WTC11 (cell line): ENCODE measurements at places on chromosomes 16 and 17. TPM values are rescaled to one million over a fixed set of nuclear protein-coding genes. Genes with fewer than 3 reads are reported as not detected.

DNA sequence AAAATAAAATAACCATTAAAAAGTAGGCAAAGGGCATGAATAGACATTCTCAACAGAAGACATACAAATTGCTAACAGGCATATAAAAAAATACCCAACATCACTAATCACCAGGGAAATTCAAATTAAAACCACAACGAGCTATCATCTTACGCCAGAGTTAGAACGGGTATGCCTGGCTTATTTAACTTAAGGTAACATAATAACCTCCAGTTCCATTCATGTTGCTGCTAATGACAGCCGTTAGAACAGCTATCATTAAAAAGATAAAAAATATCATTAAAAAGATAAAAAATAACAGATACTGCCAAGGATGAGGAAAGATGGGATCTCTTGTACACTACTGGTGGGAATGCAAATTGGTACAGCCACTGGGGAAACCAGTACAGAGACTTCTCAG lies 89.3 kb downstream of the GAS7 start:
- no peaks in the 10 kb centered on the region for H3K36me3 ChIP-seq
- no peak overlapping the region for H3K27ac ChIP-seq
- no peak overlapping the region for H3K4me3 ChIP-seq
- no peak for DNase-seq
- H3K4me1 ChIP-seq = peaks cover 12% of the 10 kb centered on the region
- H3K27me3 ChIP-seq = no peaks in the 10 kb centered on the region

DNA sequence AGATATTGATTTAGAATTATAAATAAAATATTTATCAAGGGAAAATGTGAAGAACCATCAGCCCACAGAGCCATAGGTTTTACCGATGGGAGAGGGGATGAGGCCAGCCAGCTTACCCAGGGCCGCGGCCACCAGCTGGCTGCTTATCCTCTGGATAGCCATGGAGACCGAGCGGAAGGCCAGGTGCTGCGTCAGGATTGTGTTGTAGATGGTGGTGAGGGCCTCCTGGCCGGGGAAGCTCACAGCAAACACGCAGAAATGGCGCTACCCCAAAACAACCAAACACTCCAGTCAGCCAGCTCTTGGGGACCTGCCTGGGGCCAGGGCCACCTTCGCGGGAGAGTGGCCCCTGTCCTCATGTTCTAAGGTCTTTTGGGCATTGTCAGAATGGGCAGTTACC lies 97.8 kb downstream of the DNAH17 start:
- peaks cover 4% of the 10 kb centered on the region for H3K4me1 ChIP-seq
- no peak overlapping the region for H3K4me3 ChIP-seq
- no peaks in the 10 kb centered on the region for H3K27me3 ChIP-seq
- H3K27ac ChIP-seq = no peak overlapping the region
- no peak for DNase-seq

Gene KRT20
- total RNA-seq = 0.21 to 0.42 TPM (median 0.30 TPM) in 3 replicates

Gene ATF7IP2
- 20.3 to 24.2 TPM (median 22.8 TPM) in 3 replicates for total RNA-seq

DNA sequence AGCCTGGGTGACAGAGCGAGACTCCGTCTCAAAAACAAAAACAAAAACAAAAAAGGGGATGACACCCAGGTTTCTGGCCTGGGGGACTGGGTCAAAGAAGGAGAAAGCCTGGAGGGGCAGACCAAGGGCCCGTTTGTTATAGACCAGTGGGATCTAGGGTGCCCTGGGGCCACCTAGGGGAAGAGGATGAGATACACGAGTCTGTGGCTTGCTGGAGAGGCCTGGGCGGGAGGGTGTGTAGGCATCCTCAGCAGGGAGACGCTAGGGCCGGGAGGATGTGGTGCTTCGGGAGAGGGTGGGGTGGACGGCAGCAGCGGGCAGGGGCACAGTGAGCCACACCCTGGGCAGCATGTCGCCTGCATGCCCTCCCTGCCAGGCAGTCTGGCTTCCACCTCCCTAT lies 17.1 kb upstream of the CRK start:
- no peak overlapping the region for H3K4me3 ChIP-seq
- peaks cover 6% of the 10 kb centered on the region for H3K4me1 ChIP-seq
- H3K36me3 ChIP-seq = peaks cover 27% of the 10 kb centered on the region
- H3K27me3 ChIP-seq = no peaks in the 10 kb centered on the region
- no peak overlapping the region for H3K27ac ChIP-seq
- peak; percentile 30 for DNase-seq

Gene RHBDL1
- 6.7 to 8.2 TPM (median 6.7 TPM) in 3 replicates for total RNA-seq

Gene CDH16
- not detected in 3 replicates for total RNA-seq

- no peak for DNase-seq
- H3K27ac ChIP-seq = peak overlapping the region; percentile 70
- H3K27me3 ChIP-seq = no peaks in the 10 kb centered on the region
- H3K4me1 ChIP-seq = peaks cover 11% of the 10 kb centered on the region
- H3K4me3 ChIP-seq = peak overlapping the region; percentile 88
- peaks cover 4% of the 10 kb centered on the region; the same call in 1 of the 2 replicates for H3K36me3 ChIP-seq
Observed at GRCh38 chr16:10744370-10745030, 858 bp downstream of the NUBP1 start.

Gene KRT33A
- total RNA-seq = not detected in 3 replicates

- peaks cover 5% of the 10 kb centered on the region for H3K27me3 ChIP-seq
- H3K4me3 ChIP-seq = no peak overlapping the region
- H3K27ac ChIP-seq = no peak overlapping the region
- H3K4me1 ChIP-seq = 0 out of 2 replicates have a peak, but pooled peaks cover 3% of the 10 kb centered on the region
Observed at GRCh38 chr16:80619824-80620223, 79.0 kb downstream of the DYNLRB2 start.

Gene TEKT5
- 0.60 to 1.1 TPM (median 0.82 TPM) in 3 replicates for total RNA-seq

GRCh38 chr17:50641357-50641756 lies 6.7 kb downstream of the ABCC3 start:
- H3K4me1 ChIP-seq = peaks cover 6% of the 10 kb centered on the region
- H3K27ac ChIP-seq = no peak overlapping the region
- no peak for DNase-seq
- H3K36me3 ChIP-seq = no peaks in the 10 kb centered on the region
- peaks cover 14% of the 10 kb centered on the region for H3K27me3 ChIP-seq

Gene OR2C1
- total RNA-seq = not detected in 3 replicates

GRCh38 chr16:81831722-81832126 lies 52.6 kb downstream of the PLCG2 start:
- H3K4me1 ChIP-seq = peaks cover 25% of the 10 kb centered on the region
- H3K27ac ChIP-seq = no peak overlapping the region
- no peaks in the 10 kb centered on the region for H3K27me3 ChIP-seq
- DNase-seq = peak; percentile 32
- H3K36me3 ChIP-seq = no peaks in the 10 kb centered on the region

GRCh38 chr16:23348579-23349469 lies 46.7 kb downstream of the SCNN1B start:
- H3K27me3 ChIP-seq = no peaks in the 10 kb centered on the region; the same call in 1 of the 2 replicates
- no peaks in the 10 kb centered on the region for H3K36me3 ChIP-seq
- H3K4me3 ChIP-seq = no peak overlapping the region
- peaks cover 10% of the 10 kb centered on the region for H3K4me1 ChIP-seq

Gene CETP
- total RNA-seq = not detected in 3 replicates

DNA sequence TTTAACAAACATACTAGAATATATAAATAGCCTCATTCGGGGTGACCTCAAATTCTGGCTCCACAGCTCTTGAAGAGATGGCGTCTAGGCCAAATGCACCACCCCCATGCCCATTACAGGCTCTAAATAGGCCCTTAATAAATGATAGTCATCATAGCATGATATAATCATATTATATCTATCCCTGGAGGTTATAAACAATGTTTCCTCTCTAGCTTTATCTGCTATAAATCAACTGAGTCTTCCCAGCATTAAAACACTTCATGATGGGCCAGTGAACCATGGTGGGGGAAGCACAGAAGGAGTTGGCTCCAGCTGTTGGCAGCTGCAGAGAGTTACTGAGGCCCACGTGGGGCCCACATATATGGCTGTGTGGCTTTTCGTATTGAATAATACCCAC lies 214.9 kb upstream of the MPHOSPH6 start:
- DNase-seq = no peak
- no peaks in the 10 kb centered on the region for H3K36me3 ChIP-seq
- H3K4me3 ChIP-seq = no peak overlapping the region

GRCh38 chr16:880471-881171 lies 80.1 kb upstream of the GNG13 start:
- no peaks in the 10 kb centered on the region for H3K4me1 ChIP-seq
- no peak for DNase-seq
- H3K36me3 ChIP-seq = no peaks in the 10 kb centered on the region
- H3K4me3 ChIP-seq = no peak overlapping the region
- H3K27me3 ChIP-seq = no peaks in the 10 kb centered on the region
- no peak overlapping the region for H3K27ac ChIP-seq

DNA sequence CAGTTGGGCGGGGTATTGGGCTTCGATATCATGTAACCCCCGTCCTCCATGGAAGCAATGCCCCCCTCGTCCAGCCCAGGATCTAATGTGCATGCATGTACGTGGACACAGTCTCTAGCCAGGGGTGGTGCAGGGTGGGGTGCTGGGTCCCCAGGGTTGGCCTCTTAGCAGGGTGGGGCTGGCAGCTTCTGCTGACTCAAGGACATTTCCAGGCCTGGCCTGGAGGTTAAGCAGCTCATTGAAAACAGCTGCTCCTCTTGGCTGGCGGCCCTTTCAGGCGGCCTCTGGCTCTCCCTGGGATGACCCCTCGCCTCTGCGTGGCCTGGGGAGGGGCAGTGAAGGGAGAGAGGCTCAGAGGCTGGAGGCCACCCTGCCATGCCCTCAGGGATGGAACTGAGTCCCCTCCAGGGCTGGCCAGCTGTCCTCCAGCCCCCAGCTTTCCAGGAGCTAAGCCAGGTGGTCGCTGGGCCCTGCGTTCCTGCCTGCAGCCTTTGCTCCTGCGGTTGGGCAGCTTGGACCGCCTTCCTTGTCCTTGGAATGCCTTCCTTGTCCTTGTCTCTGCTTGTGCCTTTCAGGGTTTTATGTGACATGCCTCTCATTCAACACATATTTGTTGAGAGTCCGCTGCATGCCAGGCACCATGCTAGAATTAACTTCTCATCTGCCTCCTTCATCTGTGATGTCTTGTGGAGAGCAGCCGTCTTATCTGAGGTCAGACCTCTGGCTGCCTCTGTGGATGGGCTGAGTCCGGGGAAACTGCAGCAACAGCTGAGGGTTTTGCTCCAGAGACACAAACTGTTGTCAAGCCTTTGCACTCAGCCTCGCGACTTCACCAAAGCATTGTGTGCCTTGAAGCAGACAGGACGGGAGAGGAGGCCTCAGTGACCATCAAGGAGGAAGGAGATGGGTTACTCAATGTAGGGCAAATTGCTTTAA lies 26.6 kb downstream of the MRC2 start:
- peaks cover 5% of the 10 kb centered on the region; the same call in 1 of the 2 replicates for H3K36me3 ChIP-seq
- peak overlapping the region; percentile 87; the same call in 1 of the 2 replicates for H3K27ac ChIP-seq
- DNase-seq = peak; percentile 16
- peaks cover 31% of the 10 kb centered on the region for H3K4me1 ChIP-seq
- H3K4me3 ChIP-seq = peak overlapping the region; percentile 85

- H3K4me1 ChIP-seq = peaks cover 20% of the 10 kb centered on the region
- H3K4me3 ChIP-seq = no peak overlapping the region
- no peak overlapping the region; the same call in 1 of the 2 replicates for H3K27ac ChIP-seq
- peaks cover 6% of the 10 kb centered on the region for H3K27me3 ChIP-seq
- H3K36me3 ChIP-seq = peaks cover 4% of the 10 kb centered on the region; the same call in 1 of the 2 replicates
- no peak for DNase-seq
Observed at GRCh38 chr17:79671085-79671694, 59.6 kb upstream of the ENPP7 start.

Gene SYNGR3
- 41.5 to 53.5 TPM (median 51.2 TPM) in 3 replicates for total RNA-seq

GRCh38 chr17:34151102-34151501 lies 104.0 kb upstream of the CCL2 start:
- H3K4me3 ChIP-seq = no peak overlapping the region
- peaks cover 55% of the 10 kb centered on the region for H3K4me1 ChIP-seq
- H3K36me3 ChIP-seq = peaks cover 7% of the 10 kb centered on the region
- no peak for DNase-seq
- H3K27me3 ChIP-seq = peaks cover 14% of the 10 kb centered on the region

DNA sequence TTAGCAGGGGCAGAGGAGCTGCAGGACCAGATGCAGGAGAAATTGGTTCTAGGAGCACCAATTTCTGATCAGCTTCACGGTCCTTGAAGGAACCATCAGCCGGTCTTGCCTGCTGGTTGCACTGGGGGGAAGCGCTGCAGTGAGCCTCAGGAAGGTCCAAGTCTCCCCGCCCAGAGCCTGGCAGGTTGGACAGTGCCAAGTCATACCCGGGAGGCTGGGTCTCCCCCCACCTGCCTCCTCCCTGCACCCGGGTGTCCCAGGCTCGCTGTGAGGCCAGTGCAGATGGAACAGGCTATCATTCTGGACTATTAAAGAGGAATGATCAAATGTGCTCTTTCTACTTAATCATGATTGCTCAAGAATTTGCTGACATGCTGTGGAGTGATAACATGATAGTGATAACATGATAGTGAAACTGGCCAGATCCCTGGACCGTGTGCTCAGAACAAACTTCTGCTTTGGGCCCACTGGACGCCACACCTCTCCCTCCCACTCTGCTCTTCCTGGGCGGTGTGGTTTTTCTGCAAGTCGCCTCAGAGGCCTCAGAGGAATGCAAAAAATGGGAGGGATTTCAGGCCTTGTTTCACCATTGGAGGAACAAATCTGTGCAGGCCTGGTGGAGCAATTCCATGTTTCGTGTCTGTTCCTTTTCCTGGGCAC lies 236.0 kb downstream of the IRF8 start:
- no peaks in the 10 kb centered on the region for H3K36me3 ChIP-seq
- no peak overlapping the region for H3K27ac ChIP-seq
- no peaks in the 10 kb centered on the region for H3K4me1 ChIP-seq
- no peak overlapping the region for H3K4me3 ChIP-seq
- DNase-seq = no peak
- H3K27me3 ChIP-seq = peaks cover 5% of the 10 kb centered on the region

Gene ABI3
- 1.2 to 1.6 TPM (median 1.5 TPM) in 3 replicates for total RNA-seq

DNA sequence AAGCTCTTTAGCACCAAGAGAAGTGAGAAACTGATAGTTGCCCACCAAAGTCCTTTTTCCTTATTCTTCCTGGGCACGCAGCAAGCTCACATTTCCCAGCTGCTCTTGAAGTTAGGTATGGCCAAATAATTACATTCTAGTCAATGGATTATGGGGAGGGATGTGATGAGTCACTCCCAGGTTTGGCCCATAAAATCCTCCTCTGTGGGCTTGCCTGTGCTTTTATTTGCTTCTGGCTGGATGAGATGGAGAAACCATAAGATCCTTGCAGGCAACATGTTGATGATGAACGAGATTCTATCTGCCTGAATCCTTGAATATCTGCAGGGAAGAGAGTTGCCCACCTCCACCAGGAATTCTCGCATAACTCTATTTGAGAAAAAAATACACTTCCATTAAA lies 568.3 kb upstream of the SALL1 start:
- no peaks in the 10 kb centered on the region for H3K36me3 ChIP-seq
- DNase-seq = no peak
- H3K4me1 ChIP-seq = peaks cover 15% of the 10 kb centered on the region
- no peak overlapping the region for H3K4me3 ChIP-seq
- H3K27me3 ChIP-seq = peaks cover 4% of the 10 kb centered on the region; the same call in 1 of the 2 replicates

GRCh38 chr16:84700446-84701300 lies 873 bp downstream of the USP10 start:
- DNase-seq = no peak
- peaks cover 46% of the 10 kb centered on the region for H3K4me1 ChIP-seq
- H3K4me3 ChIP-seq = peak overlapping the region; percentile 97
- peak overlapping the region; percentile 97 for H3K27ac ChIP-seq
- no peaks in the 10 kb centered on the region for H3K36me3 ChIP-seq
